AG08396 (cell line): ENCODE measurements at places on chromosomes 12 and 14.
A peak's percentile ranks its signal among the peaks of the same experiment; 100 is the strongest.

DNA sequence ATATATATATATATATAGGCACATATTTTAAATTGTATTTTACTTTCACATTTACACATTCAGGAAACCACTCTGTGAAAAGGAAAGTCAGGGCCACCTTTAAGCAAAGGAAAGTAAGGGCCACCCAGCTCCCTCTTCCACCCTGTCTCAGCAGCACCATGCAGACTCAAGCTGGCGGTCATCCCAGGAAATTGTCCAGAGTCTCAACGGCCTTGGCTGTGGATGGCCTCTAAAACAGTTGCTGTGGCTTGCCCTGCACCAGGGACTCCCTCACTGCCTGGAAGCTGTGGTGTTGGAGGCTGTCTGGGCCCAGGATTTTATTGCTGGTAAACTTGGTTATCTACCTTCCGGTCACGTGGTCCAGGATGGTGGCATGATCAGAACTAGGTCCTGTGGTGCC lies 11.8 kb upstream of the RPL10L start:
- no peak for DNase-seq

DNA sequence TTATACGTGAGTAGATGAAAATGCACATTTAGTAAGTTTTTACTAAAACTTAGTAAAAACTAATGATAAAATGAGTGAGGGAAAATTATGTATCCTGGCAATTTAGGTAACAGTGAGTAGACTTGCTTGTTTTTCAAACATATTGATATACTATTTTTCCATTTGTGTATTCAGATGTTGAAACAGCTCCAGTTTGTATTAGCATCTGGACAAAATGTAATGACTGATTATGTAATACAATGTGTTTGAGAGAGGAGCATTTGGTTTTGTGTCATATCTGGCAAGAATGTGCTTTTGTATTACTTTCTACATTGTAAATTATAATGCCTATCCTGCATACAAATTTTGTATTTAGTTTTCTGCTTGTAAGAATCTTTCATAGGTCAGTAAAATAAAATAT lies 5.6 kb downstream of the CNOT2 start:
- DNase-seq, result no peak

DNA sequence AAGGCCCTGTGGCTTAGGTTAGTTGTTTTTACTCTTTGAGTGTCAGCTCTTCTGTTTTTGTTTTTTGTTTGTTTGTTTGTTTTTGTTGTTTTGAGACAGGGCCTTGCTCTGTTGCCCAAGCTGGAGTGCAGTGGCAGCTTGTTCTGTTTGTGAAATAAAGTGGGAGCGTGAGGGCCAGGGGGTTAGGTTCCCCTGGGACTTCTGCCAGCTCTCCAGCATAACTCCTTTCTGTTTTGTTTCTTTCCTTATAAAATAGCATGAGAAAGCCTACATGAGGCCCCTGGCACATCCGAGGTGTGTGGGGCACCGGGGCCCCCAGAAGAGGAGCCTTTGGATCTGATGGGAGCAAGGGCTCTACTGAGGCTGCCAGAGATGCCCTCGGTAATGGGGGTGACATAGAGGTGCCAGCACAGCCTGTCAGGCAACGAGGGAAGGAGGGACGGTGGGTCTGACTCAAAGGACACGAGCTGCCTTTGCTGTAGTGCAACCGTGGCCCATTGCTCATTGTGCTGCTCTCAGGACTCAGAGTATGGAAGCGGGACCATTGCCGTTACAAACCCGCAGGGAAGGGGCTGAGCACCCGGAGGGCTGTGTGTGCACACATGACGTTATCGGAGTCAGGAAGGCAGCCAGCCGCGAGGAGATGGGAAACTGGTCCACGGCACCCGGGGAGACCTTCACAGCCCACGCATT lies 9.1 kb upstream of the SERPINA11 start:
- no peak for DNase-seq

DNA sequence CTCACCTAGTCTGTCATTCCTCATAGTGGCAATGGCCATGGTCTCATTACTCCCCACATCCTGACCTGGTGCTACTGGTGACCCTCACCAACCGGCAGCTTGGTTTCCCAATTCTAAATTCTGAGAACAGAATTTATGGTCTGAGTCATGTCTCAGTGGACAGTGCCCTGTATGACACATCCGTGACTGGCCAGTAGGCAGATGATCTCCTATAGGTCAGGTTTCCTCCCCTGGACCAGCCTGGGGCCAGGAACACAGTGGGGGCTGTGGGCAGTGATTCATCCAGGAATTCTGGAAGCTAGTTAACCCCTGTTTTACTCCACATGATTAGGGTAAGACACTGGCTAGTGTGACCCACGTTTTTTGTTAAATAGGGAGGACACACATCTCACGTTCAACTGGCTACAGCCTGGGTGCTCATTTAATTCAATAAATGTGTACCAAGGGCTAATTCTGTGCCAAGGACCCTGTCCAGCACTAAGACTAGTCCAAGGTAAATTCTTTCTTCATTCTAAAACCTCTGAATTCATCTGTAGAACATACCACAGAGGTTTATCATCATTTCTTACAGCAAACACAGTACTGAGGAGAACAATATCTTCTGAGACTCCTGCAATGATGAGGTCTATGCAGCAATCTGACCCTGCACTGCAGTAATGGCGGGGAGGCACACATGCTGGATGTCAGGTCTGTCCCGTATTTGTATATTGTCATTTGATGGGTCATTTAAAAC lies 249.6 kb upstream of the TBX3 start:
- DNase-seq, result peak; percentile 84

GRCh38 chr12:52037248-52037861 lies 13.9 kb upstream of the NR4A1 start:
- DNase-seq, result peak; percentile 68

- DNase-seq, result no peak
Observed at GRCh38 chr14:24693983-24694382, 60.0 kb upstream of the GZMB start.

DNA sequence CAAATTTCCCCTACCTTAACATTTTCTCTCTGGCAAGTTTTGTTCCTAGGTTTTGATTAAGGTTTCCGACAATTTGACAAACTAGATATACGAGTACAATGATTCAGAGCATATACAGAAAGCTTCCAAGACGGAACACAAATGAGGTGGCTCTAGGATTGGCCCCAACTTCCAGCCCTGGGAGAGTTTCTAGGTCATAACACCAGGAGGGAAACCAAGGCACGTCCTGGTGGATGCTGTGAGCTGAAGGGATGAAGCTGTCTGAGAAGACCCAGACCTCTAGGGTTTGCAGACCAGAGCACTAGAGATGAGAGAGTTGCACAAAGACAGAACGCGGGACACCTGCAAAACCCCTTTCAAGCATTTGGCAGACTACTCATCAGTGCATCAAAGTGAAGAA lies 51.5 kb upstream of the CAND1 start:
- DNase-seq, result no peak

DNA sequence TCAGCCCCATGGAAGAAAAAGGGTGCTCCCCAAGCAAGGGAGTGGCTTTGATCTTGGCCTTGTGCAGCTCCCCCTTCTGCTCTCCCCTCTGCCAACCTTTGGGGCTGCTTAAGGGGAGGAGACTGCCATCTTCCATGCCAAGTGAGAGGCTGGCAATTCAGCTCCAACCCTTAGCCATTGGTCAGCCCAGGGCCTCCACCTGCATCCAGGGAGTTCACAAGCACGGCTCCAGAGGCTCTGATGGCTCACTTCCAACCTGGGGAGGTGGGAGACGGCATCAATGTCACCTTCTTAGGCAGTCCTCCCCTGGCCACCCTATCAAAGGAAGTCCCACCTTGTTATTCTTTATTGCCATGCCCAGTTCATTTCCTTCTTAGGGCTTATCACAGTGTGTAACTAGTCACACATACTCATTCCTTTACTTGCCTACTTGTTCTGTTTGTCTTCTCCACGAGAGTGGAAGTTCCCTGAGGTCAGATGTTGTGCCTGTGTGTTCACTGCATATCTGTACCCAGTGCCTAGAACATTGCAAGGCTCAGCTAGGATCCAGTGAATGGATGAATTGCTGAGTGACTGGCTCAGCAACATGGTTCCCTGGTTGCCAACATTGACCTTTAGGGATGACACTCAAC lies 5.0 kb downstream of the HDAC7 start:
- no peak for DNase-seq

- DNase-seq, result no peak
Observed at GRCh38 chr12:237026-237815, 23.3 kb upstream of the SLC6A12 start.

GRCh38 chr12:95687937-95688336 lies 102.6 kb downstream of the NTN4 start:
- no peak for DNase-seq

GRCh38 chr12:116693286-116694227 lies 44.3 kb downstream of the SPRING1 start:
- no peak for DNase-seq

- peak; percentile 40 for DNase-seq
Observed at GRCh38 chr14:90760591-90761316, 55.5 kb downstream of the TTC7B start.

DNA sequence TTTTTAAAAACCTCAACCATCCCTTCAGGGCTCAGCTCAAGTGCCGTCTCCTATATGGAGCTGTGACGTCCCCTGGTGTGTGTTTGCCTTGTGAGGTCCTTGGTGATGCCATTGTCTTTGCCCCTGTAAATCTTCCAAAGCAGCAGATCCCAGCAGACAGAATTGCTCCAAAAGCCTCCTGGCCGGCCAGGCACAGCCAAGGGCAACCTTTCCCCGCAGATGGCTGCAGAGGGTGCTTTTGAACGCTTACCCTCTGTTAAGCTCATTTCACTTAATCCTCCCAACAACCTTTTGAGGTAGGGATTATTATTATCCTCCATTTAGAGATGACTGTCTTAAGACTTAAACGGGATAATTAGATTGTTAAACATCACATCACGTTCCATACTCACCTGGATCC lies 51.4 kb downstream of the RFX4 start:
- no peak for DNase-seq
